ENCODE measurements at places on chromosomes 11 and 22.

DNA sequence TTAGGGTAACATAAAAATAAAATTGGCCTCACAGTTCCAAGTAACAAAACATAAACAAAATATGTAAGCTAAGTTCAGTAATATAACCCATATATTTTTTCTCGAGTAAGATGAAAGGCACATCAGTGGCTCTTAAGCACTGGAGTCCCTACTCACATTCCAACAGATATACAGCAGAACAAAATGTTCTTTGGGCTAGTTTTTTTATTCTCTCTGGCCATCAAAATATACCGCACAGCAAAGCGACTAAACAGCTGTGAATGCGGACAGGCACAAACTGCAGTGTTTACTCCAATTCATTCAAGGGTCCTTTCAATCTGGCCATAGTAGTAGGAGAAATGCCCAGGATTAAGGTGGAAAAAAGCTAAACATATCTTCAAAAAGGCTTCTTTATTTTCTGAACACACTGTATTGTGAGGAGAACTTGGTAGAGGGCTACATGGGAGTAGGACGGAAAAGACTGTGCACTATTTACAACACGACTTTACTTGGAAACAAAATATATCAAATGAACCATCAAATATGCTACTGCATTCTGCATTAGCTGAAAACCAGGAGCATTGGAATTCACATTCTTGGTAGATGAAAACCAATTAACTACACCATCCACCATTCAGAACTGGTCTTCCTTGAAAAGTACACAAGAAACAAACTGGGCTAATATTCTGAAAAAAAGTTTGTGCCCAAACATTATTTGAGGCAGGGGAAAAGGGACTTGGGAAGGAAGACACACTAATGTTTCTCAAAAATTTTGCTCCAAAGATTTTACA, 4.4 kb downstream of the CDON start:
- no peak for DNase-seq

DNA sequence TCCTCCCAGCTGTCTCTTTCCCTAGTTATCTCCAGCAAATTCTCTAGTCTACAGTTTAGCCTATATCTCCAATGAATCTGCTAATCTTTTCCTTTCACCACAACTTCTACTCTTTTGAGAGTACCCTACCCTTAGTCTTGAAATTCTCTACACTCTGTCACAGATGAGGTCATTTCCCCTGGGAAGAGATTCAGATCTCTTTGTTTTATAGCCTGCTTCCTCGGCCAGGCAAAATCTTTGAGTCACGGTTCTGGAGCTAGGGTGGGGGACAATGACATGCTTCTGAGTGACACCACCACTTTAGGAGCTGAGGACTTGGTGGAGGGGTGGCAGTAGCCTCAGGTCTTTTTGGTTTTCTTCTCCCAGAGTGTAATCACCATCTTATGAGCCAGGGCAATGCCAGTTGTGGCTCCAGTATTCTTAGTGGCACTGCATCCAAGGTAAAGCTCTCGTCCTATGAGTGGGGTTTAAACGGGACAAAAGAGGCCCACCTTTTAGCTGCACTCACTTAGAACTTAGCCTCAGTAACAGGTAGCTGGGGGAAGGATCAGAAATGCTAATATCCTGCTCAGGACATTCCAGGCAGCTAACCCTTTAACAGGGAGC, 98.5 kb upstream of the RRM1 start:
- DNase-seq = no peak

DNA sequence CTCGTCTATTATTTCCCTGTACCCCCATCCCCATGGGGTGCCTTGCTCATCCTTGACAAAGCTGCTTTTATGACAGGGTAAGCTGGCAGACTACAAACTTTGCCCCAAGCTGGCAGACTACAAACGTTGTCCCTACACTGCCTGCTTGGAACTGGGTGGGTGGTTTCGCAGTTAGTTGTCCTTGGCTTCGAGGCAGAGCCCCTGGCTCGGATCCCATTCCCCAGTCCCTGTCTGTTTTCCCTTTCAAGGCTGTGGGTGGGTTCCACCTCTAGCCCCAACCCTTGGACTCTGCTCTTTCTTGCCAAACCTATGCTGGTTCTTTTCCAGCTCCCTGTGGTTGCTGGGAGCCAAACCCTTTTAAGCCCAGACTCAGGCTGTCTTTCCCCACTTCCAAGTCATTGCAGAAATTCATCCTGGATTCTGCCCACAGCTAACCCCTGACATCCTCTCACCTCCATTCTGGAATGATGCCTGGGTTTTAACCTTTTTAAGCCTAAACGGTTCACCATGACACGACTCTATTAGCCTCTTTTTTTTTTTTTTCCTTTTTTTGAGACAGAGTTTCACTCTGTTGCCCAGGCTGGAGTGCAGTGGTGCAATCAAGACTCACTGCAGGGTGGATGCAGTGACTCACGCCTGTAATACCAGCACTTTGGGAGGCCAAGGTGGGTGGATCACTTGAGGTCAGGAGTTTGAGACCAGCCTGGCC, 9.2 kb upstream of the RBM14 start:
- no peak for DNase-seq

- no peak for DNase-seq
These were observed 53.4 kb downstream of the SCGB1A1 start for GRCh38 chr11:62472063-62472884.
